SJCRH30 (cell line): ENCODE measurements at places on chromosomes 6 and 20. TPM values are rescaled to one million over a fixed set of nuclear protein-coding genes. Genes with fewer than 3 reads are reported as not detected.

The ERVFRD-1 gene
- not detected in 2 replicates for total RNA-seq

The DSP gene
- total RNA-seq: not detected in 2 replicates

The EPB41L1 gene
- 6.7 and 8.0 TPM in 2 replicates for total RNA-seq

The ULBP1 gene
- 0.99 and 1.7 TPM in 2 replicates for total RNA-seq

The MATN4 gene
- total RNA-seq: 0.18 TPM in 1 of 2 replicates, not detected in the other

The DOK5 gene
- not detected in 2 replicates for total RNA-seq

The CST2 gene
- total RNA-seq: not detected in 2 replicates

The PI16 gene
- not detected in 2 replicates for total RNA-seq

- DNase-seq: no peak
Observed at GRCh38 chr6:159533568-159533967, 159.5 kb downstream of the SOD2 start.

DNA sequence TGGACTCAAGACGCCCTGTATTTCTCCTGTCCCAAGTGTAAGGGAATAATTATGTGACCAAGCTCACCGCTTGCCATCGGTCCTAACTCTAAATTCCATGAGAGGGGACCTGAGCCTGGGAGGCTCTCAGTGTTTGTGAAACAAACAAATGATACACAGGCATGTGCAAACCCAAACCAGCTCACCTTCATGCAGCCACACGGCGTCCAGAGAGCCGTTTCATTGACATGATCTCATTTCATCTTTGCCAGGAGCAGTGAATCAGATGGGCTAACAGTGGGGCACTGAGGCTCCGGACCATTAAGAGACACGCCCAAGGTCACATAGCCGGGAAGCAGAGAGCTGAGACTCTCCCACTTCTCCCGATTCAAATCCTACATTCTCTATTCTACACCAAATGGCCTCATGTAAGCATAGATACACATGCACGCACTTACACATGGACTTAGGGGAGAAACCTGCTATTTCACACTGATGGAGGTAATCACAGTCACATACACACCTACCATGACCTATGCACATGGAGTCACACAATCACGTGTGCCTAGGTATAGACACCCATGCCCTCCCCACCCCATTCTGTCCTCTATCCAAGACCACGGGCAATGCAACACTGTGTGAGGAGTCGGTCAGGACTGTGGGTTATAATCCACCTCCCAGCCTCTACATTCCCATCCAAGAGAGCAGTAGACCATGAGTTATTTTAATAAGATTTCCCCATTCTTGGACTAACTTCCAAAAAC is 1.1 kb downstream of the BNIP5 start:
- DNase-seq: no peak

DNA sequence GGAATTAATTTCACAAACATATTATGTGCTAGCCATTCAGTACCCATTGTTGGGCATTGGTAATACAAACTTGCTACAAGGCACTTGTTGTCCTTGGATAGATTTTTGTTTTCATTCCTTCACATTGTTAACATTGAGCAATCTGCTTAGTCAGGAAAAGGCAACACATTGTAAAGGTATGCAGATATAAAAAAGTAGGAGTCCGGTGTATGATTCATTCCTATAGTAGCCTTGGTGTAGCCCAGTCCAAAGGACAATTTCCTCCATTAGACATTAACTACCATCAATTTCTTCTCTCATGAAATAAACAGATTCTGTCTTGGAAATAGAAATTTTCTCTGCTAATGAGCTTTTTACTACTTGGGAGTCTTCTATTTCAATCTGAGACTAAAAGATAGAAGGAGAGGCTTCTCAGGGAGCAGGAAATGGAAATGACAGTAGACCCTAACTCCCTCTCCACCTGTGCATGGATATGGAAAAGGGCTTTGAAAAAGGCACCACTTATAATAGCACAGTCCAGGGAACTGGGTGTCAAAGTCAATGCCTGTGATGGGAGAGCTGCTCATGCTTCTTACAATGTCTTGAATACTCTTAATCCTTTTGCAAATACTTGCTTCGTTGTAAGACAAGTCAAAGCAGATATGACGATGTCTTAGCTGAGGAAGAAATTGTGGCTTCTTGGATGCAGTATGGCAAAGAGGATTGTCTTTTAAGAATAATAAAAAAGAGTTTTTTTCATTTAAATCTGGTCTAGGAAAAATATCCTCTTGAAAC is 369.4 kb upstream of the CITED2 start:
- no peak for DNase-seq

DNA sequence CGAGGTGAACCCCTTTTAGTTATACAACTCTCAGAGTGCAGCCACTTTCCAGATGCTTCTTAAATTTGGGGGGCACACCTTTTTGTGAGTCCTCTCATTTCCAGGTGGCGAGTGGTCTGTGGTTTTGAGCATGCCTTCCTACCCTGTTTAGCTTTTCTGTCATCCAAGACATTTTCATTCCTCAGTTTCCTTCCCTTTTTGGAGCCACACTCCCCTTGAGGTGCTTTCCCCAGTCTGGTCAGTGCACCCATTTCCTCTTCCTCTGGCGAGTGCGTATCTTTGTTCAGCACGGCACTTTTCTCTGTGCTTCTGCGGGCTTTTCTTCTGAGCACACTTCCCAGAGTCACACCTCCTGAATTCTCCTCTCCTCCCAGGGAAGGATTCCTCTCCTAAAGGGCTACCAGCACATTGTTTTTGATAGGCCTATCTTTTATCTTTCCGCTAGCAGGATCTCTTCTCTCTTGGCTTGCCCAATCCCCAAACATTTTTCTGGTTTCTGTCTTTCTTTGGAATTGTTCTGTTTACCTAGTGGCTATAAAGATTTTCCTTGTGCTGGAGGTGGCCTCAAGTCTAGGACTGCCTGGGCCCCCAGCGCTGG is 1.4 kb downstream of the PHF20 start:
- no peak for DNase-seq

DNA sequence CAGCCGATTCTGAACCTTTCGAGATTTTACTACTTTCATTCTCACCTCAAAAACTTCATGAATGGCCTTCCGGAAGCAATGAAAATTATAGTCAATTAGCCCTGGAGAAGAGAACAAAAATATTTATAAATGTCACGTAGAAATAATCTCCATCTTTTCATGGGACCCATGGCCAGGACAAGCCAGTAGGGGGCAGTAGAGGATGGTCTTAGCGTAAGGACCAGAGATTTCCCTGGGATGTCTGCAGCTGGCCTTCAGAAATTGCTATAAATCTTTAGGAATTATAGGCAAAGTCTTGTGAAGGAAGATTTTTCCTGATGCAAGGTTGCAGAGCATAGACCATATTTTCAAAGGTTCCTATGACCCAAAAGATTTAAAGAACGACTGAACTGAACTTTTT is 15.6 kb upstream of the UBE2J1 start:
- peak; percentile 66 for DNase-seq

DNA sequence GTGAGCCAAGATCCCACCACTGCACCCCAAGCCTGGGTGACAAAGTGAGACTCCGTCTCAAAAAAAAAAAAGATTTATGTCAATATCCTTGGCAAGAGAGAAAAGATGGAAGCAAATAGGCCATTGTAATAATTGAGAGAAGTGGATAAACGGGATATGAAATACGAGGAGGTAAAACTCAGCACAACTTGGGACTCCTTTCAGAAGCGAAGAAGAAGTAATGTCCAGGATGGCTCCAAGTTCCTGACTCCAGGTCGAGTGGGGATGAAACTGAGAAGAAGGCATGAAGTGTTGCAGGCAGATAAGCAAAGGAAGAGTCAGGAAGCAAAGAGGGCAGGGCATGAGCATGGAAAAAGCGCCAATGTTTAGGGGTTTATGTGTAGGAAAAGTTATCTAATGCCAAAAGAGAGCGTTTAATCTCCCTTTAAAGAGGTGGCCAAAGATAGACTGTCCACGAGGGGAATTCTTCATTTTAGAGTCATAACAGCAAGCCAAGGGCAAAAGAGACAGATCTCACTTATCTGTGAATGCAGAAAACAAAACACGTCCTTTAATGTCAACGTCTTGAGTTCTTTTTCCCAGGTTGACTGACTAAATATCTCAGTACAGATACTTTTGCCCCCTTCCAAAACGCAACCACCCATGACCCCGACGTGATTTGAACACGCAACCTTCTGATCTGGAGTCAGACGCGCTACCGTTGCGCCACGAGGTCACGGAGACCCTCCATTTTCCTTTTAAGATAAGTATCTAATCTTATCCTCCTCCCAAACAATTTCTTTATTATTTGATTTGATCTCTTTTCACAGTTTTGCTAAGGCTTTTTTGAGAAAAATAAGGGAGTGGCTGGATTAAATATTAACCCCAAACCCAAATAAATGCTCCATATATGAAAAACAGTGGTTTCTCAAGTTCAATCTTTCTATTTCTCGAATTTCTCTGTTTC is 46.3 kb upstream of the BTN3A2 start:
- DNase-seq: no peak

- peak; percentile 26 for DNase-seq
Observed at GRCh38 chr6:20575125-20575524, 40.9 kb downstream of the CDKAL1 start.

DNA sequence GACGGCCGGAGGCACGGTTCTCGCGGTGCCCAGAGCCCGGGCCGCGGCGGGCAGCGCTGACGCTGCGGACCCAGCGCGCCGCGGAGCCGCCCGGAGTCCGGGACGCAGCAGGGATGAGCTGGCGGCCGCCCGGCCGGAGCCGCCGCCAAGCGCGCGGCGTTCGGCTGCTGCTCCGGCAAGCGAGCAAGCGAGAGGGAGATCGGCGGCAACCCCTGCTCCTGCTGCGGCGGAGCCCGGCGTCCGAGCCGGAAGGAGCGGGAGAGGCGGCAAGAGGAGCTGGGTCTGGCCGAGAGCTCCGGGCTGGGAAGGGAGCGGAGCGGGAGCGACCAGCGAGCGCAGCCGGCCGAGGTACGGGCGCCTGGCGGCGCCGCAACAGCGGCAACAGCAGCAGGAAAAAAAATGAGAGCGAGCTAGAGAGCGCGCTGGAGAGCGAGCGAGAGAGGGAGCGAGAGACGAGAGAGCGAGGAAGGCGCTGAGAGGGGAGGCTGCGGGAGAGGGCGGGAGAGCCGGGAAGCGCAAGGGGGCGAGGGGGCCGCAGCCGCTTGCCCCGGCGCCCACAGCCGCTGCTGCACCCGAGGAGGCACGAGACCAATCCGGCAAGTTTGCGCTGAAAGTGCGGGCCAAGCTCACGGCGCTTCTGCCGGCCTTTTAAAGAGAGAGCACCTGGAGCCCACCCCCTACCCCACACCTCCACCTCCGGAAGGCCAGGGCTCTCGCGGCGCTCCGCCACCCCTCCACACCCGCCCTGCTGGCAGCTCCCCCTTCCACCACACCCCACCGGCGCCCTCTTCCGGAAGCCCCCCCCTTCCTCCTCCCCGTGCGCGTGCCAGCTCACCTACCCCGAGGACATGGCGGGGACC is 496 bp downstream of the GRM4 start:
- no peak for DNase-seq

DNA sequence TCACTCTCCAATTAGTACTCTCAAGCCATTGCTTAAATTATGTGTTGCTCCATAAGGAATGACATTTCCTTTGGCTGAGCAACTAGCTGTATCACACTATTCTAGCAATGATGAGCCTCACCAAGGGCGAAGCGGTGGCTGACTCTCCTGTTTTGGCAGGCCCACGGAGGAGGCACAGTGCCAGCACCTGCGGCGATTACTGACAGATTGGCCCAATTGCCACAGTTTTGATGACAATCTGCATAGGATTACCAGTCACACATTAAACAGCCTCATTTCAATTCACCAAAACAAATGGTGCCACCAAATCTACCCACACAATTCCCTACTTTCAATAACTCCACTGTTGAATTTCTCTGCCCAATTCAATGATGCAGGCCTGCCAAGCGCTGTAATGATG is 286.9 kb downstream of the PTPRK start:
- DNase-seq: no peak

DNA sequence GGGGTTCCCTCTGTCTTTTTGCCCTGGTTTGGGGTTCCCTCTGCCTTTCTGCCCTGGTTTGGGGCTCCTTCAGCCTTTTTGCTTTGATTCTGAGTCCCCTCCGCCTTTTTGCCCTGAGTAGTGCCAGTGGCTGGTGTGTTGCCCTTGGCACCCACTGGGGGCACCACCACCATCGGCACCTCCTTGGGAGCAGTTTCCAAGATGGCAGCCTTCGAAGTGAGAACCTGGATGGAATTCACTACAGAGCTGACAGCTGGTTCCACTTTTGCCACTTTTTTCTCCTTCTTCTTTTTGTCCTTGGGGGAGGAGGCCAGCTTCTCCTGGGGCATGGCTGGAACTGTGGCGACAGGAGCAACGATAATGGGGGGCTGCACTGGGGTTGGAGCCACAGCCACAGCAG is 22.2 kb downstream of the RRBP1 start:
- no peak for DNase-seq

DNA sequence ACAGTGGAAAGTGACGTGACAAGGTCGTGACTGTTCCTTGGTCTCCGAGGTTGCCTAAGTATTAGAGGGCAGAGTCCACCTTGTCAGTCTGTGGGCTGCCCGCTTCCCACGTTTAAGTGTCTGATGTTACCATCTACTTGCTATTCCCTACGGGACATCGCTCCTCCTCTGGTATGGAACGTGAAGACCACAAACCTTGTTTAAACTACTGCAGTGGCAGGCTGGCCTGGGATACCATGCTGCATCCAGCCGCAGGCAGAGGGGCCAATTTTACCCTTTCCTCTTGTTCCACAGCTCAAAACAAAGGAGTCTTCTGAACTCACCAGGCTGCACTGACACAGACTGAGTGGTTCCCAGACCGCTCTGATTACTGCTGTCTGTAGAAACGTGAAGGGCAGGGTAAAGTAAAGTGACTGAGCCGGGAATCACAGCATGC is 275.9 kb downstream of the FOXC1 start:
- peak; percentile 22 for DNase-seq

DNA sequence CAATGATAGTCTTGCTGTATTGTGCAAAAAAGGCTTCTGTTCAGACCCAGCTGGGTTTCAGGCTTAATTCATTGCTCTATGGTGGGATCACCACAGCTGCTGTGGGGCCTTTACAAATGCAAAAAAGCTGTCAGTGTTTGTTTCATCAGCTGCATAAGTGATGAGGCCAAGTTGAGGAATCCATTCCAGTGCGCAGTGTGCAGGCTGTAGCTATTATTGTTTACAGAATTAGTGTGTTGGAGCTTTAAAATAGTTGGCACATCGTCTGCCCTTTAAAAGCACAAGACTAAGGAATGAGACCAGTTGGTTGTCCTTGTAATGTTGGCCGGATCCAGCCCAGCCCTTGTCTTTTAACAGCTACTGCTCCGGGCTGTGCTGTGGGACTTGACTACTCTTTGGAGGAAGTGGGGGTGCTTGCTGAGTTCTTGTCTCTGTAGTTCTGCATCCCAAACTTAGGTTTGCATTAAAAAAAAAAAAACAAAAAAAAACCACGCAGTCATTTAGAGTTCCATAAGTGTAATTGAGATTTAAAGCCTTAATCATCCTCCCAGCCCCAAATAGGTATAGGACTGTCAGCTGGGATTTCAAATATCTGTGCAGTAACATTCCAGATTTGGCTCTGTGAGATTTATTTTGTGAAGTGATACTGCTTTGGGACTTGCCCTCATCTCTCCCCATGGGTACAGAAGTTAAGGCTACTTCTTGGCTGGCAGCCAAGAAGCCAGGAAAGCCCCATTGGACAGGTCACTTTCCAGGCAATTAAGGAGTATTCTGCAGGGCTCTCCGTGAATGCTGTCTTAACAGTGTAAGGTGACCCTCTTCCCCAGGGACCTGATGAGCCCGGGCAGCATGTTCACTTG is 19.3 kb downstream of the JARID2 start:
- DNase-seq: peak; percentile 69

GRCh38 chr6:49666930-49667757 is 30.5 kb upstream of the RHAG start:
- DNase-seq: no peak
